ENCODE measurements at places on chromosomes 6 and 20.

DNA sequence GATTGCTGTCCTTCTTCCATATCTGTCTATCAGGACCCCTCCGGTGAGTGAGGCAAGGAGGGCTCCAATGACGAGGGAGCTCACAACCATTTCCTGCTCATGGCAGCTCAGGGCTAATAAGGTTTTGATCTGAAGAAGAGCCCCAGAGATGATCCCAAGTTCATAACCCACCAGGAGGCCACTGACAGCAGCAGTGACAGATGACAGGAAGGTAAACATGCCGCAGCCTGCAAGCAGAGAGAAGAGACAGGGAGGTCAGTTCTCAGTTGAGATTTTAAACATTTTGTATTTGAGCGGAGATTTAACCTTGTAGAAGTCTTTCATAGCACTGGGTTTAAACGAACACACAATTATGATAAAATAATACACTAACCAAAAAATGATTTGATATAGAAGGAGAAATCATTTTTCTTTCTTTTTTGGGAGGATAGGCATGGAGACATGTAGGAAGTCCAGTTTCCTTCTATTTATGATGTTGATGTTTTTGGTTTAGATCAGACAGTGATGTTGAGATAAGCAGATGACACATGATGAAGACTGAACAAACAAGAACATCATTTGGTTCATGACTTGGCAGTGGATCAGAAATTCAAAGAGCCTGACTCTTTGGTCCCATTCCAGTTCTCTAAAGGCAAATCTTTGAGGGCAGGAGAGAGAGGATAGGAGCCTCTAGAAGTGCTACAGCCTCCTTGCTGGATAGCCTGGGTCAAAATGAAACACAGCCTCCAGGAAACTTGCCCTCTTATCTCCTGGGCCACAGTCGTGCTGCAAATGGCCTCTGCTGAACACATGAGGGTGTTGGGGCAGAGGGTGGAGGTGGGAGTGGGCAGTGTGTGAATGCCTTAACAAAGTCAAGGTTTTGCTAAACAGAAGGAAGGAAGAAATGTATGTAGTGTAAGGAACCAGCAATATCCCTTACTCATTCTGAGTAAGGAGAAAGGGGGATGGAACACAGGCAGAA is 22.6 kb downstream of the SLC2A12 start:
- no peak for DNase-seq

GRCh38 chr20:10177326-10177725 is 41.3 kb upstream of the SNAP25 start:
- DNase-seq, result no peak

DNA sequence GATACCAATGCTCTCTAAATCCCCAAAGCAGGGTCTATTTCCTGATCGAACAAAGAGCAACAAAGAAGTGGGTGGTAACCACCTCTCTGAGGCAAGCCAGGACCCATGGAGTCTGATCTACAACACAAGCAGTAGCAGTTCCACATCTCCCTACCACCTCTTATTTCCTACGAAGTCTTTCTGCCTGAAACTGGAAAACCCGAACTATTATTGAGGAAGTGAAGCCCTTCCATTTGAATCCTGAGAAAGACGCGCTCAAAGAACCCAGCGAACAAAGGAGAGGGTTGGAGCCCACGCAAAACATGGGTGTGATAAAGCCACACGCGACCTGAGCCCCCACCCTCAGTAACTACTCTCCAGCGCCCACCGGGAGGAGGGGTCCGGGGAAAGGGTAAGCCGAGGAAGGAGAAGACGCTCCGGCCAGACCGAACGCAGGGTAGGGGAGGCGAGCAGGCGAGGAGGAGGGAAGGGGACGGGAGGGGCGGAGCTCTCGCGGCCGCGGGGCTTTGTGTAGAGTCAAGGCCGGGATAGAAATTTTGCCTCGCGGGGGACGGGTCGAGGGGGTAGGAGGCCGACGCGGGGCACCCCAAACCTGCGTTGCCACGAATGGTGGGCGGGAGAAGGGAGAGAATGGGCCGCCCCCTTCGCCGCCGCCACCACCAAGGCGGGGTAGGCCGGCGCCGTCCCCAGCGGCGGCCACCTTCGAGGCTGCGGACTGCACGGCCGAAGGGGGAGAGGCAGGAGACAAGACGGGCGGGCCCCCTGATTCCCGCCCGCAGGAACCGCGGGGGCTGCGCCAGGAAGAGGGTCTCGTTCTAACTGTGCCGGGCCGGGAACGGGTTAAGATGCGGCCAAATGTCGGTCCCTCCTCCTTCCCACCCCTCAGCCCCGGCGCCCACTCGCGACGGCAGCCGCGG is 802 bp downstream of the HDAC2 start:
- DNase-seq, result peak; percentile 14

GRCh38 chr20:44610313-44610962 is 28.1 kb downstream of the PKIG start:
- DNase-seq, result no peak

DNA sequence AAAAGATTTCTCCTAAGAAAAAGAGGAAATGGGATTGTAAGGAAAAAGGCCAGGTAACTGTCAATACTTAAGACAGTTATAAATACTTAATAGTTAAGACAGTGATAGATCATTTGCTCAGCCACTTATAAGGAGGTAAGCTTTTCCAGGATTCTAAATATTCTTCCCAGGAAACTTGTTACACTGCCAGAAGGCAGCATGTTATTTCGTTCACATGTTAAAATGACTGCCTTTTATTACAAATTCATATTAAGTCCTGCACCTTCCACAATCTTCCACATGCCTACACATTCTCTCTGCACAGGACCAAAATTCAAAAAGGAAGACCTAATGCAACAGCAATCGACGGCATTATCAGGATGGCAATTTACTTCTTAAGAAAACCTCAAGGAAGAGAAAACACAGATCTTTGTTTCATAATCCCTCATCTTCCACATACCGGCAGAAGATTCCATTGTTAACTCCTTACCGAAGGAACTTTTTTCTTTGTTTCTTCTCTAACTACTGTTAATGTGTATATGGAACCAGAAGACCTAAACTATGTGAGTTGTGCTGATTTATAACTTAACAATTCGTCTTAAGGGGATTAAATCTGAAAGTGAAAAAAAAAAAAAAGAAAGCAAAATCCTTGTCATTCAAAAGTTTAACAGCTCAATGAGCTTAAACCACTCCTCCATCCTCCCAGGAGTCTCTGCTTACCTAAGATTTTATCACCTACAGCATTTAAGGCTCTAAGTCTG is 799 bp downstream of the TAAR2 start:
- no peak for DNase-seq

GRCh38 chr20:64229507-64230061 is 26.0 kb upstream of the PCMTD2 start:
- DNase-seq, result no peak

All from stimulated activated CD8-positive, alpha-beta memory T cell treated with anti-CD3 and anti-CD28 coated beads, Interleukin-15, amount 100 ng/mL, for 24 hours (primary cell).